Stimulated activated CD8-positive, alpha-beta memory T cell treated with anti-CD3 and anti-CD28 coated beads, Interleukin-7, amount 100 ng/mL, for 48 hours (primary cell): ENCODE measurements at places on chromosomes 1 and 21.

GRCh38 chr1:182699393-182700350, 15.3 kb upstream of the RGS8 start:
- no peak for DNase-seq

GRCh38 chr1:159753386-159753785, 27.4 kb upstream of the DUSP23 start:
- no peak for DNase-seq

DNA sequence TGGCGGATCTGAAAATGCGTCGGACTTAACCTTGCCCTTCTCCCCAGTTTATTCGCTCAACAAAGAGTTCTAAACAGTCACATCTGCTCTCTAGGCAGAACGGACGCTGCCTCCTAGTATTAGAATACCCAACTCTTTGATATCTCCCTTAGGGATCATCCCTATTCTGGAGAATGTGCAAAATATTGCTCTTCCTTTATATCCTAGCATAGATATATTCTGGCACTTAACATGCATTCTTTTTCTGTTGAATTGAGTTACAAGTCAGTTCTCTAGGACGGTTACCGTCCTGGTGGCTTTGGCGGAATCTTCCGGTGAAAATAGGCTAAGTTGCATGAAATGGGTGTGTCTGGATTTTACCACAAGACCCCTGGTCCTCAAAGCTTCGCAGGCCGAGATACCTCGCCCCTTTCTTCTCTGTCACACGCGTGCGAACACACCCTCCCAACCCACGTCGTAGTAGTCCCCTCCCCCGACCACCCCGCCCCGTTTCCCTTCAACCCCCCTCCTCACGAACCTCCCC, 501 bp upstream of the DNAJC6 start:
- DNase-seq: no peak

DNA sequence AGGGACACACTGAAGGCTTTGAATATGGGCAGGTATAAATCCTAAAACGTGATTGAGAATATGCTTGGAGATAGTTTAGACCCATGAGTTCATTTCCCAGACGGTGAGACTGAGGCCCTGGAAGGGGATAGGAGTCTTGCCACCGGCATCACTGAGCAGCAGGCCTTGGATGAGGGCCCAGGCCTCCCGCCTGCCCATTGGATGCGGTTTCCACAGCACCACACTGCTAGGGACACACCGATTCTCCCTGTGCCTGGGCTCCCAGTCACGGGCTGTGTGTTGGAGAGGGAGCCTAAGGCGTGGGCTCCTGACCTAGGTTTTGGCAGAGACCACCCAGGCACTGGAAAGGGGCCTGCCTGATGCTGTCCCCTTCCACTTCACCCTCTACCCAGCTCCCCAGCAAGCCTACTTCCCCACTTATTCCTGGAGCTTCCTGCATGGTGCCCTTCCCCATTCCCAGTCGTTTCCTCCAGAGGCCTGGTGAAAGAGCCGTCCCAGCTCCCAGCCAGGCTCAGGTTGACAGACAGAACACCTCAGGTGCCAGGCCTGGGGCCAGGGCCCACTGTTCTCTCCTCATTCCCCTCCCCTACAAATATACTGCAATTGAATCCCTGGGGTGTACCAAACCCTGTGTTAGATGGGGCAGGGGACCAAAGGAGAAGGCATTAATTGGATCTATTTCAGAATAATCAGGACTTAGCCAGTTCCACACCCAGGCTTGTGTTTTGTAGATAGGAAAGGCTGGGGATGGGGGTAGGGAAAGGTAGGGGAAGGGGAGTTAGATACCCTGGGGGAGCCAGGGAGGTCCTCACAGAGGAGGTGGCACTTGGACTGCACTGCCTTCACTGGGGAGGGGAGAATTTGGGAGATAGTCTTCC, 3.4 kb downstream of the FOXO6 start:
- DNase-seq: no peak

DNA sequence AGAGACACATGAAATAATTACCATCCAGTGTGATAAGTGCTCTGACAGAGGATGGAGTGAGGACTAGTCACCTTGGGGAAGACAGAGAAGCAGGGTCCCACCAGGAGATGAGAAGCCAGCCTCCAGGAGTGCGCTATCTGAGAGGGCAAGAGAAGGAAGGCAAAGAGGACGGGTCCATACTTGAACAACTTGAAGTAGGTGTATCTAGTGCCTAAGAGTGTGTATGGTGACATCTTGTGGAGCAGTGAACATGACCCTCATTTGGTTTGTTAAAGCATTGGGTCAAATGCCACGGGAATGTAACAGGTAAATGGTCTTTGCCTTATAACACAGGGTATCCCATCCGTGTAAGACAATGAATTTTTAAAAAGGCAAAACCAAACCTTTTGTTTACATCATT, 39.8 kb downstream of the MRPL39 start:
- DNase-seq: no peak
